ENCODE measurements at places on chromosomes 5 and 9. TPM values are rescaled to one million over a fixed set of nuclear protein-coding genes. Genes with fewer than 3 reads are reported as not detected.

Gene TMC1
- total RNA-seq = not detected

Gene ZFP2
- 0.18 TPM for total RNA-seq

Gene SEC61B
- 162 TPM for total RNA-seq

Gene HNRNPA0
- 31.4 TPM for total RNA-seq

Gene PRDM9
- total RNA-seq = not detected

Gene FAM13B
- total RNA-seq = 37.5 TPM
